ENCODE measurements at places on chromosomes 13 and 19. TPM values are rescaled to one million over a fixed set of nuclear protein-coding genes. Genes with fewer than 3 reads are reported as not detected.

The SHISA7 gene
- not detected for total RNA-seq

The CEACAM1 gene
- 3.6 TPM for total RNA-seq

The IFNL1 gene
- total RNA-seq: not detected

- DNase-seq: no peak
Observed at GRCh38 chr13:109577191-109577700, 209.1 kb downstream of the IRS2 start.

DNA sequence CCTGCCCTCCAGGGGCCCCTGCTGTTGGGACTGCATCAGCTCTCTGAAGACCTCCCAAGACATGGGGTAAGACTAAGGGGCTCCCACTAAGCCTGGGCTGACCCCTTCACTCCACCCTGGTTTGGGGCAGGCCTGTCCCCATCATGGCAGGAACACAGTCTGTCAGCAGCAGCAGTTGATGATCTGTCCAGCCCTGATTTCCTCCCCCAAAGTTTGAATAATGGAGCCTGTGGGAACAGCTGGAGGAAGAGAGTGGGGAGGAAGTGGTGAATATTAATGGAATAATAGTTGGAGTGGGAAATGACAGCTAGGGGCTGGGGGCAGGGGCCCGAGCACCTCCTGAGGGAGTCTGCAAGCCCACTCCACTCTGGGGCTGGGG is 1.3 kb upstream of the B3GNT8 start:
- no peak for DNase-seq

GRCh38 chr13:77113496-77113895 is 86.5 kb upstream of the FBXL3 start:
- no peak for DNase-seq

DNA sequence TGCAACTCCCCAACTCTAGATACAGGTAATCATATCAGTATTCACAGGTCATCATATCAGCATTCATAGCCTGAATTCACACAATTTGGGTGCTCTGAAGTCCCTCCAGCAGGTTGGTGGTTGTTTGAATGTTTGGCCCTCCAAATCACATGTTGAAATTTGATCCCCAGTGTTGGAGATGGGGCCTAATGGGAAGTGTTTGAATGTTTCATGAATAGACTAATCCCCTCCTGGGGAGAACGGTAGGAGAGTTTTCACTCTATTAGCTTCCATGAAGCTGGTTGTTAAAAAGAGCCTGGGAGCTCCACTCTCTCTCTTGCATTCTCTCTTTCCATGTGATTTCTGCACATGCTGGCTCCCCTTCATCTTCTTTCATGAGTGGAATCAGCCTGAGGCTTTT is 288.6 kb upstream of the PCDH9 start:
- no peak for DNase-seq

- no peak for DNase-seq
Observed at GRCh38 chr19:16591803-16592556, 19.8 kb upstream of the SLC35E1 start.

DNA sequence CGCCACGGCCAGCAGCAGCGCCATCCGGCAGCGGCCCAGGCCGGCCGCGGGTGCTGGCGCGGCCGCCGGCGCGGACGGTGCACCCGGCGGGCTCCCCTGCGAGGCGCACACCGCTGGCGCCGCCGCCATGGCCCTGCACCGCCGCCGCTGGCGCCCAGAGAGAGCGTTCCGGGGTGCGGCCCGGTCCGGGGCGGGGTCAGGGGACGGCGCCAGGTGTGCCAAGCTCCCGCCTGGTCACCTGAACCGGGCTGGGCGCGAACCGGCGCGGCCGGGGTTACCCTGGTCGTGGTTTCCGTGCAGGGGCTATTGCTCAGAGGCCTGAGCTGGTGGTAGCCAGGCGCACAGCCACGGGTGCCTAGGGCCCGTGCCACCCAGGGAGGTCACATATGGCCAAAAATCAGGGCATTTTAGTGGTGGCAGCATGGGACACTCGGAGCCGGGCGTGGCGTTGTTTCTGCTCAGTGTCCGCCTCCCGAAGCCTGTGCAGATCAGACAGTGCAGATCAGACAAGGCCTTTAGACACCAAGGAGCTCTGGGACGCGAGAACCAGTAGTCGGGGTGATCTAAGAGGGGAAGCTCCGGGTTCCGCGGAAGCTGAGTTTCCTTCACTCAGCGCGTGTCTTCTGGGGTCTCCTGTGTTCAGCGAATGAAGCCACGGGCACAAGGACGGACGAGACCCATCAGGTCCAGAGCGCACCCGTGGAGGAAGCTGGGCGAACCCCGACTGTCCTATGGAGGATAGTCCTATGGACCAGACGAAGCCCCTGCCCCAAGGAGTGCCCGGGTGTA is at the start of gene TMEM238:
TMEM238 (minus strand) TSS at position 162 of the 789 bp plus-strand sequence; CDS start at position 129, 33 bp downstream.
- DNase-seq: no peak

DNA sequence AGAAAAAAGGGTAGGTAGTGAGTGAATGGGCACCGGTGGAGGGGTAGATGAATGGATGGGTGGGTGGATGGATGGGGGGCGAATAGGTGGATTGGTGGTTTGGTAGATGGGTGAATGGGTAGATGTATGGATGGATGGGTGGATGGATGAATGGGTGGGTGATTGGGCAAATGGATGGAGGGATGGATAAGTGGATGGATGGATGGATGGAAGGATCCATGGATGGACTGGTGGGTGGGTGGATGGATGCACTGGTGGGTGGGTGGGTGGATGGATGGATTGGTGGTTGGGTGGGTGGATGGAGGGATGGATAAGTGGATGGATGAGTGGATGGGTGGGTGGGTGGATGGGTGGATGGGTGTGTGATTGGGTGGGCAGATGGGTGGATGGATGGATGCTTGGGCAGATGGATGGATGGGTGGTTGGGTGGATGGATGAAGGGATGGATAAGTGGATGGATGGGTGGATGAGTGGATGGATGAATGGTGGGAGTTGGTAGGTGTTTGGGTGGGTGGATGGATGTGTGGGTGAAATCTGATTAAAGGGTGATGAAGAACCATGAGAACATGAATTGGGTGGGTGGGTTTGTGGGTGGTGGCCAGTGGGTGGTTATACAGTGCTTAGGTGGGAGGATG is 2.3 kb downstream of the ANKRD24 start:
- no peak for DNase-seq

GRCh38 chr13:45809801-45810394 is 41.7 kb downstream of the SIAH3 start:
- no peak for DNase-seq
